ENCODE measurements at places on chromosomes 6 and 20.

GRCh38 chr6:29466241-29466640 lies 9.3 kb downstream of the OR2H1 start:
- DNase-seq: no peak

DNA sequence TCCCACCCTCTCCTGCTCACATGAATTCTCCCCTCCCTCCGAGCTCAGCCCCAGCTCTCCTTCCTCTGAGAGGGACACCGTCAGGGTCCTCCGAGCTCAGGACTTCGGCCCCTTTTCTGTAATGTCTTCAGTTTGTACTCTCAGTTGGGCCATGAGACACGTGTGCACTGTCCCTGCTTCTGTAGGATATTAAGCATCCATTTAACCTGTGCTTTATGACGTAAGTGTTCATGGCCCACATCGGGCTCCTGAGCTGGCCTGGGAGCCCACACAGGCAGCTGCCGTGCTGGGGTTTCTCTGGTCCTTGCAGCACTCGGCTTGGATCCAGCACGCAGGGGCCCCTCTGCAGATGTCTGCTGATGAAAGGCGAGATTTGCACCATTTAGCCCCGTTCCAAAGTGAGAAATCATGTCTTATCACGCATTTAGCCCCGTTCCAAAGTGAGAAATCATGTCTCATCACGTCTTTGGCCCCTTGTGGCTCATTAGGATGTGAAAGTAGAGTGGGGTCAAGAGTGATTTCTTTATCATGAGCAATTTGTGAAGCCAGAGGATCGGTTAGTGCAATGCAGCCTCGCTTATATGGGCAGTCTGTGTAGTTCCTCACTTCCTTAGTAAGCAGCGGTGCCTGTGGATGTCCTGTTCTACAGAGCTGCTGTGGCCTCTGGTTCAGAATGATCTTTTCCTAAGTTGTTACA lies 25.3 kb downstream of the DUSP22 start:
- no peak for DNase-seq

DNA sequence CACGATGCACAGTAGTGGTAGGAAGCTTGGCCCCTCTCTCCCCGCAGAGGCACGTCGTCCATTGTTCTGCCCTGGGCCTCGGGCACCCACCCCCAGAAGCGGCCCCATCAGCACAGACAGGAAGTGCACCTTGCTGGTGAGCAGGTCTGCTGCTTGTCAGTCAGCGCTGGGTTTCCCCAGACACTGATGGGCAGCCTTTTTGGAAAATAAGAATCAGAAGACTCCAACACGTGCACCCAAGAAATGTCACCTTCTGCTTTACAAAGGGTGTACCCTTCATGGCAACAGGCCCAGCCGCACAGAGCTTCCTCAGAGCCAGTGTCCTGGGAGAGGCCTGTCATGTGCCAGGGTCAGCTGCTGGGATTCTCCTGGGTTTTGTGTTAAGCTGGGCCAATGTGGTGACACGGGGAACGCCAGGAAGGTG lies 34.7 kb upstream of the IRF4 start:
- DNase-seq: no peak

GRCh38 chr6:96653181-96653580 lies 90.3 kb downstream of the FHL5 start:
- DNase-seq: no peak

DNA sequence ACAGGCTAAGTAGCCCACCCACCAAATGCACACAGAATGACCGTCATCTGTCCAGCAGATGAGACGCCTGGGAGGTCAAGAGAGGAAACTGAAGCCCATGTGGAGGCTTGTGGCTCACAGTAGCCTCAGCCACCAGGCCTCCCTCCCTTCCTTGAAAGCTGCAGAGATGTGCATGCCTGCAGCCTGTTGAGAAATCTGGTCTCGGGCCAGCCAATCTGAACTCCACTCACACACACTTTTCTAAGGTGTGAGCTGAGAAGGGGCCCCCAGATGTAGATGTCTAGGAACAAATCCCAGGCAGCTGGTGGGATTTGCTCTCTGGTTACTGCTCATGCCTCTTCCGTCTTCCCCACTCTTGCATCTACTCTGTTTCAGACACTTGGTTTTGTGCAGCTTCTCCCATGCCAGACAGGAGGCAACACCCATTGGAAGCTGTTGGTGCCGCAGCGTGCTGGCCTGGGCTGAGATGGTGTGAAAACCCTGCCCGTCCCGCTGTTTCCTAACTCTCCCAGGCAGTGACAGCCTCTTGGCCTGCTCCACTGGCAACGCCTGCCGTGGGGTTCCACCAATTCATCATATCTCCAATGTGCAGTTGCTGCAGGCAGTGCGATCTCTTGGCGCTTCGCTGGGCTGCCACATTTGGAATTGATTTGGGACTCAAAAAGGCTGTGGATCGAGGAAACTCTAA lies 24.1 kb upstream of the PAX1 start:
- peak; percentile 13 for DNase-seq

DNA sequence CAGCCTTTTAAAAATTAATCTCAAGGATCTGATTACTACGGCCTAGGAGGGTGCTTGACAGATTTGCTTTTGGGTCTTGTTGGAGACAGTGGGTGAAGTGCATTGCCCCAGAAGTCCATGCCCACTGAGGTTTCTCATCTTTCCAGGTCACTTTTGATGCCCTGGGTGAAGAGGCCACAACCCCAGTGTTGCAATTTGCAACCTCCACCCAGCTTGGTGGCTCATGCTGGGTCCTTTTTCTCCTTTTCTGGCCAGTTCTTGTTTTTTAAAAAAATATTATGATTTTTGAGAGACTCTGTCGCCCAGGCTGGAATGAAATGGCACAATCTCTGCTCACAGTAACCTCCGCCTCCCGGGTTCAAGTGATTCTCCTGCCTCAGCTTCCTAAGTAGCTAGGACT lies 9.4 kb downstream of the STX11 start:
- DNase-seq: no peak

DNA sequence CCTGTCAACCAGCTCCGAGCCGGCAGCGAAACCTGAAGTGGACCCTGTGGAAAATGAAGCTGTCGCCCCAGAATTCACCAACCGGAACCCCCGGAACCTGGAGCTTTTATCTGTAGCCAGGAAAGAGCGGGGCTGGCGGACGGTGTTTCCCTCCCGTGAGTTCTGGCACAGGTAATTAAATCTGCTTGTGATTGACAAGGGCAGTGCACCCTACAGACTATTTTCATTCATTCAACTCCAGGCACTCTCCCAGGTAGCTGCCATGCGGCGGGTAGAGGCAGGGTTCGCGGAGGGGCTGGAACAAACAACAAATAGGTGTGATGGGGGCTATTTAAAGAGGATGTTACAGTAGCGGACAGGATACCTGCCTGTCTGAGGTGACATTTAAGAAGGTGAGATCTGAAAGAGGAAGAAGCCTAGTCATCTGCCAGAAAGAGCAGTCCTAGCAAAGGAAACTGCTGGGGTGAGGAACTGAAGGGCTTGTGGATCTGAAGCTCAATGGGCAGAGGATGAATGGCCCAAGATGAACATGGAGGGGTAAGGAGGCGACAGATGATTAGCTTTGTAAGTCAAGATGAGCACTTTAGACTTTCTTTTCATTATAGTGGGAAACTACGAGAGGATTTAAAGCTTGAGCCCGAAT lies 810 bp downstream of the MRPL18 start:
- DNase-seq: no peak

GRCh38 chr6:84910906-84911607 lies 146.7 kb upstream of the TBX18 start:
- DNase-seq: no peak

DNA sequence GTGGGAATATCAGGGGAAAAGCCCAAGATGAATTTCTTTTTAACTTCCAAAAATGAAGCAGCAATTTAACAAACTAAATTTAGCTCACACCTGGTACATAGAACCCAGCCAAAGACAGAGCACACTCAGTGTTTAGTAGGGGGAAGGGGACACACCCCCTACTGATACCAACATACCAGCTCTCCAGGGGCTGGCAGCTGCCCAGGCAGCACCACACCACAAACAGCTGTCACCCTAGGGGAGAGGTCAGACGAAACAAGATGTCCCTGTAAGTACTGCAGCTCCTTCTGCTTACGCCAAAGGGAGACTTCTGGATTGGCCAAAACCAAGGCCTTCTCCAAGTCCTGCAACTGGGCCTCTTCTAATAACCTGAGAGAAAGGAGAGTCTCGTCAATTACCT lies 26.0 kb downstream of the MDN1 start:
- no peak for DNase-seq

DNA sequence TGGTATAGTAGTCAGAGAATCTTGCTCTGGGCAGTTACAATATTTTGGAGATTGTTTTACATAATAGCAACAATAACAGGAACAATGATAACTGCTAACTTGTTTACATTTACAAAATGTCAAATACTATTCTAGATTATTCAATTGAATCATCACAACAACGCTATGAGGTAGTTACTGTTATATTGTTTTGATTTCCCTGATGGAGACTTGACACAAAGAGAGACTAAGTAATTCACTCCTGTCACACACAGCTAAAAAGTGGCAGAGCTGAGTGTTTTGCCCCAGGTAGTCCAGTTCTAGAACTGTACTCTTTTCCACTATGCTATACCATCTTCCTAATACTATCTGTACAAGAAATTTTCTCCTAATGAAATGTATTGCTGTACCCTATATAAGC lies 356.1 kb downstream of the LAMA2 start:
- no peak for DNase-seq

DNA sequence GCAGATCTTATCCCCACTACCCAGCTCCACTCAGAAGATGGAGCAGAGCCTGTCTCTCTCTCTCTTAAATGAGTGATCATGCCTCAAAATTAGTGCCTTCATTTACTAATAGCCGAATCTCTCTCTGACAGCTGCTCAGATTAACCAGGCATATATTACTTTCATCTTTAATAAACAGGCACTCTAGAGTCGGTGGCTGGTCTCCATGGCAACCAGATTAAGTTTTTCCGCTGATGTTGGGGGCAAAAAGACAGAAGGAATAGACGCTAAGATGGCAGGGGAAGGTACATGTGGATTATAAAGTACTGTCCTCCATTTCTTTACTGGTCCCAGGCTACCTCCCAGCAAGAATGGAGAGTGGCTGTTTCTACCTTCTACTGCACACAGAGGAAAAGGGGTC lies 121.6 kb downstream of the QRSL1 start:
- DNase-seq: no peak

DNA sequence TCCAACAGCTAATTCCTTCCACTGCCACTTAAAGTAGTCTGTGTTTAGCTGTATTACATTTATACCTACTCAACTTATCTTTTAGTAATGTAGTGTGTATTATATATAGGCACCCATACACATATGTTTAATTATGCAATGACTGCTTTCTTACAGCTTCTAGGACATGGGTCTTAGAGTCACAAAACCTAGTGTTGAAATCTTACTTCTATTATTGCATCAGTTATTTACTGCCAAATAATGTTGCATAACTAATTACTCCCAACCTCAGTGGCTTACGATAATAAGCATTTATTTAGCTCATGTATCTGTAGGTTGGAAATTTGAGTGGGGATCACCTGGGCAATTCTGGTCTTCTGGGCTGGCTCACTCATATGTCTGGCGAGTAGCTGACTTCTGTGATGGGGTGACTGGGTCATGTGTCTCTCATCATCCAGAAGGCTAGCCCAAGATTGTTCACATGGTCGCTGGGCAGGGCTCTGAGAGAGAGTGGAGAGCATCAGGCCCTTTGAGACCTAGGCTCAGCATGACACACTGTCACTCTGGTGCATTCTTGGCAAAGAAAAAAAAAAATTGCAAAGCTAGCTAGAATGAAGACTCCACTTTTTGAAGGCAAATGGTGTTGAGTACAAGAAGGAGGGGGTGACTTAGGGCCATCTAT lies 187.0 kb downstream of the PLCB1 start:
- DNase-seq: no peak

GRCh38 chr6:3518356-3519190 lies 61.7 kb upstream of the SLC22A23 start:
- no peak for DNase-seq

DNA sequence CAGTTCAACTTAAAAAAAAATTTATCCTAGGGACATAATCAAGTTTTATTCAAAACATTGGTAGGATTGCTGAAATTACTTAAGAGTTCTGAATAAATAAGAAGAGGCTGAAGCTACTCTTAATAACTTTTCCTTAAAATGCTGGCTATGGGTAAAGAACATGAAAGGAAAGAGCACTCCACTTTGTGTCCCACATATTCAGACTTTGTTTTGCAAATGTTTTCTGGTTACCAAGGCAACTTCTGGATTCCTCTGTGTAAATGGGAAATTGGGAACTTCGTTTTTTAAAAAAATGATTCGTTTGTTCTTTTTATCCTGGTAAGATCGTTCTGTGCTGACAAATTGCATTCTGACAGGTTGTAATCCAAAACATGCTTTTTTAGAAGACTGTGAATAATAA lies 115.0 kb downstream of the KIF6 start:
- DNase-seq: no peak

- no peak for DNase-seq
Measured at GRCh38 chr6:19547507-19547906, 289.7 kb upstream of the ID4 start.

DNA sequence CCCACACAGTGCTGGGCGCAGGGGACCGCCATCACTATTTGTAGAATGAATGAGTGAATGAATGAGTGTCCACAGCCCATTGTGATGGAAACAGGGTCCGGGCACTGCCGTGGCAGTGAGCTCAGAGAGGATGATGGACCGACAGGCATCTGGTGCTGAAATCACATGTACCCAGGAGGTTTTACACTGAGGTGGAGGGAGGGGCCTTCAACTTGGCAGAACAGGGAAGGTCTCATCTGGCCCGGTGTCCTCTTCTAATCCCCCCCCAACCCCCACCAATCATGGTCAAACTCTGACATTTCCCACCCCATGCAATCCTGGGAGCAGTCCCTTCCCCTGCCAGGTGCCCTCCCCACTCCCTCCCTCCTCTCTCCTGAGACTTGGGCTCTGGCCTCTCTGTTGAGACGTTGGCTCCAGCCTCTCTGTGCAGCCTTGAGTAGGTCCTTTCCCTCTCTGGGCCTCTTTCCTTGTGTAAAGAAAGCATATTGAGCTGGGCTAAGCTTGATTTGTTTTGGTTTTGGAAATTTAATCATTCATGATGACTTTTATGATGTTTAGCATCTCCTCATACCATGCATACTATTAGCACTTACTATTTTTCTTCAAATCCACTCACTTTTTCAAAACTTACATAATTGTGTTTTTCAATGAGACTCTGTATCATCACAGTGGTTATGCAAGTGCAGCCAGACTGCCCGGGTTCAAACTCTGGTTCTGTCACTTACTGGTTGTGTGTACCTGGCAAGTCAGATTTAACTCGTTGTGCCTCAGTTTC lies 10.8 kb downstream of the KIAA1755 start:
- no peak for DNase-seq

DNA sequence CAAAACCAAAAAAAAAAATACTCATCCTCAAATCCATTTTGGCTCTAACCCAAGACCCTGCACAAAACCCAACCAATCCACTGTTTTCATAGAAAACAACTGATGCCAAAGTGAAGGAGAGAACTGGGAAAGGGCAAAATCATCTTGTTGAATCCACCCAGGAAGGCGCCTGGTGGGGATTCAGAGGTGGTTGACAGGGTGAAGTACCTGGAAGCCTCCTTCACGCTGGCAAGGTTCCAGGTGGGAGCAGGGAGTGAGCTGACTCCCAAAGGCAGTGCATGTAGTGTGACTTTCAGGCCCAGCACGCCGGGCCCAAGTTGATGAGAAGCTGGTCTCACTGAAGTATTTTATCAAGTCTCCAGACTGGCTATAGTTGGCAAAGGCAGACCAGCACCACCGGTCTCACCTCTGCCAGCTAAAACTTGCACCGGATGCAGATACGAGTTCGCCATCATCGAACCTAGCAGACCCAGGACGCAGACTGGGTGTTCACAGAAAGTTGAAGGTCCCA lies 16.5 kb downstream of the PPP1R10 start:
- no peak for DNase-seq
